ENCODE measurements at places on chromosomes 3 and 15. TPM values are rescaled to one million over a fixed set of nuclear protein-coding genes. Genes with fewer than 3 reads are reported as not detected.

The TRPM7 gene
- total RNA-seq: 41.6 TPM

The TMC3 gene
- total RNA-seq: not detected

The ZXDC gene
- 17.0 TPM for total RNA-seq

The PPP2R3A gene
- total RNA-seq: 7.1 TPM

The GOLGA8N gene
- total RNA-seq: 1.6 TPM

The FMN1 gene
- total RNA-seq: under 0.01 TPM

The ACTC1 gene
- total RNA-seq: not detected

The BFSP2 gene
- total RNA-seq: not detected

The FBXW12 gene
- not detected for total RNA-seq

The GPR62 gene
- under 0.01 TPM for total RNA-seq

The MTFMT gene
- 21.3 TPM for total RNA-seq

The FBXO40 gene
- total RNA-seq: under 0.01 TPM

The CTSH gene
- total RNA-seq: 2.3 TPM

The IGF2BP2 gene
- 48.1 TPM for total RNA-seq

The TTLL13 gene
- not detected for total RNA-seq

The DNAJA4 gene
- total RNA-seq: 5.2 TPM

The CCDC66 gene
- 18.4 TPM for total RNA-seq

The ACTRT3 gene
- 6.2 TPM for total RNA-seq

The TTC23 gene
- total RNA-seq: 25.3 TPM

The TJP1 gene
- 76.0 TPM for total RNA-seq

The C3orf22 gene
- total RNA-seq: not detected

The ANKRD34C gene
- total RNA-seq: not detected

The HAUS2 gene
- 45.1 TPM for total RNA-seq

The KIF7 gene
- 8.1 TPM for total RNA-seq

The HAPLN3 gene
- 9.0 TPM for total RNA-seq

The COLQ gene
- 0.46 TPM for total RNA-seq

The TUBGCP5 gene
- 18.2 TPM for total RNA-seq

The CPEB1 gene
- total RNA-seq: not detected

The CCDC13 gene
- total RNA-seq: 1.3 TPM

The PHC3 gene
- total RNA-seq: 16.4 TPM

The NR2E3 gene
- 0.15 TPM for total RNA-seq

The TUBGCP4 gene
- total RNA-seq: 17.9 TPM

The CYP11A1 gene
- total RNA-seq: not detected

The HCN4 gene
- total RNA-seq: not detected

The MSL2 gene
- 12.9 TPM for total RNA-seq

The IL17RC gene
- 21.7 TPM for total RNA-seq

The SCG3 gene
- total RNA-seq: not detected

The CCR4 gene
- total RNA-seq: 0.30 TPM

The SKOR1 gene
- total RNA-seq: not detected

The SLC24A5 gene
- under 0.01 TPM for total RNA-seq

The LTK gene
- total RNA-seq: under 0.01 TPM

The CPN2 gene
- total RNA-seq: not detected

The TMEM207 gene
- not detected for total RNA-seq

The GRIP2 gene
- total RNA-seq: not detected

The TEX9 gene
- 3.2 TPM for total RNA-seq

The DZIP1L gene
- 16.0 TPM for total RNA-seq

All from epithelial cell of umbilical artery (primary cell).